ENCODE measurements at places on chromosomes 7 and 10.

GRCh38 chr7:128842674-128843641, 12.8 kb downstream of the FLNC start:
- peak; percentile 12 for DNase-seq
- peaks cover 96% of the 10 kb centered on the region for H3K36me3 ChIP-seq
- no peaks in the 10 kb centered on the region for H3K27me3 ChIP-seq
- no peak overlapping the region for H3K4me3 ChIP-seq

GRCh38 chr10:938941-939678, 7.6 kb upstream of the LARP4B start:
- H3K4me3 ChIP-seq: no peak overlapping the region
- no peaks in the 10 kb centered on the region for H3K36me3 ChIP-seq
- no peaks in the 10 kb centered on the region for H3K4me1 ChIP-seq
- DNase-seq: no peak
- no peak overlapping the region for H3K27ac ChIP-seq
- no peaks in the 10 kb centered on the region for H3K27me3 ChIP-seq

DNA sequence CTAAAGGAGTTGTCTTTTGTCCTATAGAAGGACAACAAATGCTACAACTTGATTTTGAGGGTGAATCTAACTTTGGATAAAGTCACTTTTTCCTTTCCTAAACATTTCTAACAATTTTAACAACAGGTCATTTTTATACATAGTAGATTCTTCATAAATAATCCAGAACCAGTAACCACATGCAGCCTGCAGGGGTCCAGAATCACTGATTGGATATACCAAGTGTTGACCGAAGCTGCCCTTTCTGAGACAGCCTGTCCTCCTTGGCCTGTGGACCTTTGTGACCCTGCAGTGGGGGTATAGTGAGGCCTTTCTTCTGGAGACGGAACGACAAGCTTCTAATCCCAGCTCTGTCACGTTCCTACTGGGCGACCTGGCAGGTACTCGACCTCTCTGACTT, 34.8 kb upstream of the LAMB4 start:
- H3K4me3 ChIP-seq: no peak overlapping the region
- no peaks in the 10 kb centered on the region for H3K36me3 ChIP-seq
- H3K4me1 ChIP-seq: no peaks in the 10 kb centered on the region
- no peak for DNase-seq
- no peaks in the 10 kb centered on the region for H3K27me3 ChIP-seq

- no peaks in the 10 kb centered on the region for H3K27me3 ChIP-seq
- no peaks in the 10 kb centered on the region for H3K36me3 ChIP-seq
- no peak overlapping the region for H3K4me3 ChIP-seq
- no peak overlapping the region for H3K27ac ChIP-seq
- H3K4me1 ChIP-seq: no peaks in the 10 kb centered on the region
Observed at GRCh38 chr10:110772454-110773025, 99.2 kb upstream of the PDCD4 start.

DNA sequence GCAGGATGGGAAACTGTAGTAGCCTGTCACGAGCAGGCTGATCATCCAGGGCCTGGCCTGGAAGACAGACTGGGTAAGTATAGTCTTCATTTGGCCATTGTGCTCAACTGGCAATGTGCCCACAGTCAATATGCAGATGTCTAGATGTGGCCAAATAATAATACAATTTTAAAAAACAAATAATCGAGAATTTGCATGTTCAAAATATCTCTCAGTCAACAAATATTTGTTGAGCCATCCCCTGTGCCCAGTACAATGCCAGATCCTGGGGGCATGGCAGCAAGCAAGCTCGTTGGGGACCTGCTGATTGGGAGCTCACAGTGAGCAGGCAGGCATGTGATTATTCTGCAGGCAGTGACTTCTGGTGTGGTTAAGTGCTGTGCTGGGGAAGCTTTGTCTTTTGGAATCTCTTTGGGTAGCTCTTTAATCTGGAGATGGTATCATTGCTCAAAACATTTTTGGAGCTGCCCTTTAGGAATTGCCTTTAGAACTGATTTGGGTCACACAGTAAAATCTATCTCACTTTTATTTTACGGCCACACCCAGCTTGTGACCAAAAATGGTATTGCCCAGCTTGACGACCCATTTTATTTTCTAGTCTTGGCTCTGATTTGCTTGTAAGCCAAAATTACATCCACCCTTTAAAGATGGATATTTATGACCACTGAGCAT, 92.2 kb downstream of the PLCE1 start:
- no peak for DNase-seq
- H3K27ac ChIP-seq: no peak overlapping the region
- H3K36me3 ChIP-seq: no peaks in the 10 kb centered on the region
- no peaks in the 10 kb centered on the region for H3K27me3 ChIP-seq

- no peak overlapping the region for H3K27ac ChIP-seq
- no peaks in the 10 kb centered on the region for H3K36me3 ChIP-seq
- no peaks in the 10 kb centered on the region for H3K4me1 ChIP-seq
Observed at GRCh38 chr7:129123510-129123857, 21.0 kb upstream of the TSPAN33 start.

GRCh38 chr10:72557362-72557761, 68.5 kb downstream of the MICU1 start:
- peaks cover 6% of the 10 kb centered on the region for H3K36me3 ChIP-seq
- H3K27ac ChIP-seq: no peak overlapping the region
- DNase-seq: peak; percentile 59
- no peaks in the 10 kb centered on the region for H3K4me1 ChIP-seq

DNA sequence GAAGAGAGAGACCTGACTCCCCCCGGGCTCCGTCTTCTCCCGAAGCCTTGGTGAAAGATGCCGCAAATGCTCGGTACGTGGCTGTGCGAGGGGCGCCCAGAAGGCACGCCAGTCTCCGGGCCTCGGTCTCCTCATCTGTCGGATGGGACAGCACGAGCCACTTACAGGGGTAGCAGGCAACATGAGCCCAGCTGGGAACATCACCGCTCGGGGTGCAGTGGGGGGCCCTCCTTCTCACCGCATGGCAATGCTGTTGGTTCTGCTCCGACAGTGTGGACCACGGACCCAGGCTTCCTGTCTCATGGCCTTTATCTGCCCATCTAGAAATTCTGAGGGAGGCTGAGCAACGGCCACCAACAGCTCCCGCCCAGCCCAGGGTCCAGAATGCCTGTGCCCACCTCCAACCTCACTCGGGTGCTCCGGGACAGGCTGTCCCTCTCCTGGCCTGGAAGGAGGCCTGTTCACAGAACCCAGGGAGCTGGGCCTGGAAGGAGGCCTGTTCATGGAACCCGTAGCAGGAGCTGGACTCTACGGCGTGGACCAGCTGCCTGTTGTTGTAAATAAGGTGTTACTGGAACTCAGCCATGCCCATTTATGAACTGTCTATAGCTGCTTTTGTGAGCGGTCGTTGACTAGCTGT, 15.8 kb downstream of the ADAP1 start:
- no peak overlapping the region for H3K4me3 ChIP-seq
- DNase-seq: no peak
- H3K27ac ChIP-seq: no peak overlapping the region
- no peaks in the 10 kb centered on the region for H3K4me1 ChIP-seq
- no peaks in the 10 kb centered on the region for H3K36me3 ChIP-seq

GRCh38 chr7:108372618-108373017, 83.6 kb downstream of the NRCAM start:
- no peaks in the 10 kb centered on the region for H3K36me3 ChIP-seq
- H3K27me3 ChIP-seq: no peaks in the 10 kb centered on the region
- no peak overlapping the region for H3K27ac ChIP-seq
- no peak overlapping the region for H3K4me3 ChIP-seq

GRCh38 chr7:134702366-134703240, 56.0 kb downstream of the BPGM start:
- peaks cover 9% of the 10 kb centered on the region for H3K4me1 ChIP-seq
- H3K27me3 ChIP-seq: no peaks in the 10 kb centered on the region
- H3K36me3 ChIP-seq: no peaks in the 10 kb centered on the region
- no peak for DNase-seq
- no peak overlapping the region for H3K27ac ChIP-seq

GRCh38 chr10:132400547-132401151, 3.6 kb downstream of the PWWP2B start:
- peak overlapping the region; percentile 24 for H3K27ac ChIP-seq
- DNase-seq: no peak
- H3K27me3 ChIP-seq: no peaks in the 10 kb centered on the region
- peaks cover 23% of the 10 kb centered on the region for H3K36me3 ChIP-seq

- H3K4me1 ChIP-seq: peaks cover 29% of the 10 kb centered on the region
- DNase-seq: no peak
- peaks cover 8% of the 10 kb centered on the region for H3K36me3 ChIP-seq
- no peaks in the 10 kb centered on the region for H3K27me3 ChIP-seq
Observed at GRCh38 chr7:101940830-101941229, 123.4 kb downstream of the CUX1 start.

DNA sequence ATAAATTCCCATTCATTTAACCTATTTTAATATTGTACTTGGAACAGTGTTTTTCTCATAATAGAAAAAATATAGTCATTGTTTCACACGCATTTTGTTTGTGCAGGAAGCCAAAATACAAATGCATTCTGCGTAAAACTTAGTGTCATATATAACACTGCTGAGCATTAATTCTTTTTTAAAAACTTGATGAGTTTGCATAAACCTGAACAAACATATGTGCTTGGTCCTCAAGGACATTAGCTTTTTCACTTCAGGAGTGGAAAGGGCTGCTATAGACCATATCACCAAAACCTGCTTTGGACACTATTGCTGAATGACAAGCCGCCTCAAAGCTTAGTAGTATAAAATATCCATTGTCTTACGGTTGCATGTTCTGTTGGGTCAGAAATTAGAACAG, 101.6 kb upstream of the PRR15 start:
- no peaks in the 10 kb centered on the region for H3K36me3 ChIP-seq
- no peaks in the 10 kb centered on the region for H3K27me3 ChIP-seq
- peaks cover 15% of the 10 kb centered on the region for H3K4me1 ChIP-seq
- DNase-seq: no peak

- H3K27me3 ChIP-seq: no peaks in the 10 kb centered on the region
- no peak overlapping the region for H3K27ac ChIP-seq
- no peak for DNase-seq
- H3K36me3 ChIP-seq: no peaks in the 10 kb centered on the region
- H3K4me3 ChIP-seq: no peak overlapping the region
Observed at GRCh38 chr7:148299350-148300276, 291.0 kb upstream of the C7orf33 start.

DNA sequence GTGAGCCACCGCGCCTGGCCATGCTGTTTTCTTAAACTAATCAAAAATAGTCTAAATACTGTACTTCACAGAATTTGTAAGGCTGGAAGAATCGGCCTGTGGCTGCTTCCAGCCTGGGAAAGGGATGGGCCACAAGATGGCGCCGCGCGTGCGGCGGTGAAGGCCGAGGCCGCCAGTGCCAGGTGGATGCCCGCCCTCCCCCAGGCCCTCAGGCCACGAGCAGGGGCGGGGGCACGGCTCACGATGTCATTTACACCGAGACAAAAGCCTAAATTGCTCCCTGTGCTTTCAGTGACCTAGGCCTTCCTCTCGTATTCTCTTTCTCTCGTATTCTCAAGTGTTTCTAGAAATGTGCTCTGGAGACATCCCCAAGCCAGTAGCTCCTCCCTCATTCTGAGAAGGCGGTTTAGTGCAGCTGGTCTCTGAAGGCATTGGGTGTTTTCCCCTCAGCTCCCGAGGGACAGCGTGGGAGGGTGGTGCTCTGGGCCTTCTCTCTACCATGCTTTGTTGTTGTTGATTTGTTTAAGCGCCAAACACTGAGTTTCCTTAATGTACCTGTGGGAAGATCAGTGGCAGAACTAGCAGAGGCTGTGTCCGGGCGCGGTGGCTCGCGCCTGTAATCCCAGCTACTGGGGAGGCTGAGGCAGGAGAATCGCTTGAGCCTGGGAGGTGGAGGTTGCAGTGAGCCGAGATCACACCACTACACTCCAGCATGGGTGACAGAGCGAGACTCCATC, 68.4 kb downstream of the CDC123 start:
- no peaks in the 10 kb centered on the region for H3K27me3 ChIP-seq
- no peaks in the 10 kb centered on the region for H3K4me1 ChIP-seq
- H3K4me3 ChIP-seq: no peak overlapping the region
- peak; percentile 68 for DNase-seq
- H3K27ac ChIP-seq: no peak overlapping the region

GRCh38 chr10:6301488-6302075, 98.8 kb downstream of the PFKFB3 start:
- H3K27ac ChIP-seq: no peak overlapping the region
- H3K4me3 ChIP-seq: no peak overlapping the region
- DNase-seq: no peak
- no peaks in the 10 kb centered on the region for H3K36me3 ChIP-seq
- H3K27me3 ChIP-seq: no peaks in the 10 kb centered on the region

- H3K4me1 ChIP-seq: no peaks in the 10 kb centered on the region
- no peaks in the 10 kb centered on the region for H3K36me3 ChIP-seq
- H3K27ac ChIP-seq: no peak overlapping the region
- no peaks in the 10 kb centered on the region for H3K27me3 ChIP-seq
- DNase-seq: no peak
- no peak overlapping the region for H3K4me3 ChIP-seq
Observed at GRCh38 chr10:18980089-18980629, 68.4 kb upstream of the MALRD1 start.

- H3K4me1 ChIP-seq: peaks cover 8% of the 10 kb centered on the region
- H3K27ac ChIP-seq: no peak overlapping the region
- no peak overlapping the region for H3K4me3 ChIP-seq
- DNase-seq: no peak
- no peaks in the 10 kb centered on the region for H3K36me3 ChIP-seq
Observed at GRCh38 chr7:155377838-155378579, 79.9 kb upstream of the EN2 start.

DNA sequence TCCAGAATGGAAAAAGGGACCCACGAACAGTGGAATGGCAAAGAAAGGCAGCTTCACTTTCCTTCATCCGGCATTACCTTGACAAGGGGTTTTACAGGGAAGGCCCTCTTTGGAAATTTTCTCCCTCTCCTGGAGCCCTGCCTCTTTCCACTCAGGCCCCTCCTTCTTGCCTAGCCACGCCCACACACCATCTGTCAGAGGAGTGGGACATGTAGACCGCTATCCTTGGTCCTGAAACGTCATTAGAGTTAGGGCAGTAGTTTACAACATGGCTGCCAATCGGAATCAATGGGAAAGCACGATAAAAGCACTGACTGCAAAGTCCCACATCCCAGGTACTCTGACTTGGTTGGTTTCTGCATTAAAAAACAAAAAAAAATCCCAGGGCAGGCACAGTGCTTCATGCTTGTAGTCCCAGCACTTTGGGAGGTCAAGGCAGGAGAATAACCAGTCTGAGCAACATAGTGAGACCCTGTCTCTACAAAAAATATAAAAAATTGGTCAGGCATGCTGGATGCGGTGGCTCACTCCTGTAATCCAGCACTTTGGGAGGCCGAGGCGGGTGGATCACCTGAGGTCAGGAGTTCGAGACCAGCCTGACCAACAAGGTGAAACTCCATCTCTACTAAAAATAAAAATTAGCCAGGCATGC, 96.4 kb downstream of the MARCHF5 start:
- no peaks in the 10 kb centered on the region for H3K27me3 ChIP-seq
- peak; percentile 18 for DNase-seq
- H3K27ac ChIP-seq: no peak overlapping the region
- no peaks in the 10 kb centered on the region for H3K4me1 ChIP-seq

- no peaks in the 10 kb centered on the region for H3K27me3 ChIP-seq
- no peaks in the 10 kb centered on the region for H3K36me3 ChIP-seq
- H3K4me1 ChIP-seq: peaks cover 10% of the 10 kb centered on the region
- H3K4me3 ChIP-seq: no peak overlapping the region
Observed at GRCh38 chr10:59967079-59967478, 60.7 kb upstream of the CCDC6 start.

Measured in trophoblast cell (in vitro differentiated cells and primary cell).